ENCODE measurements at places on chromosomes 5 and 9. TPM values are rescaled to one million over a fixed set of nuclear protein-coding genes. Genes with fewer than 3 reads are reported as not detected.
A peak's percentile ranks its signal among the peaks of the same experiment; 100 is the strongest.

GRCh38 chr9:123863164-123863855 lies 66.6 kb downstream of the DENND1A start:
- no peak overlapping the region for H3K27ac ChIP-seq
- H3K27me3 ChIP-seq: no peaks in the 10 kb centered on the region
- H3K36me3 ChIP-seq: no peaks in the 10 kb centered on the region
- H3K4me3 ChIP-seq: no peak overlapping the region
- no peak for DNase-seq

DNA sequence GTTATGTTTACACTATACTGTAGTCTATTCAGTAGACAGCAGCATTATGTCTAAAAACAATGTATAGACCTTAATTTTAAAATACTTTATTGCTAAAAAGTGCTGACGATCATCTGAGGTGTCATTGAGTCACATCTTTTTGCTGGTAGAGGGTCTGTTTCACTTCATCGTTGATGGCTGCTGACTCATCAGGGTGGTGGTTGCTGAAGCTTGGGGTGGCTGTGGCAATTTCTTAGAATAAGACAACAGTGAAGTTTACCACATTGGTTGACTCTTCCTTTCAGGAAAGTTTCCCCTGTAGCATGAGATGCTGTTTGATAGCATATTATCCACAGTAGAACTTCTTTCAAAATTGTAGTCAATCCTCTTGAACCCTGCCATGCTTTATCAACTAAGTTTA lies 150.3 kb downstream of the FBXL7 start:
- H3K36me3 ChIP-seq: no peaks in the 10 kb centered on the region
- H3K27ac ChIP-seq: no peak overlapping the region
- H3K4me1 ChIP-seq: no peaks in the 10 kb centered on the region
- no peaks in the 10 kb centered on the region for H3K27me3 ChIP-seq
- no peak overlapping the region for H3K4me3 ChIP-seq

- peaks cover 27% of the 10 kb centered on the region for H3K4me1 ChIP-seq
- H3K36me3 ChIP-seq: no peaks in the 10 kb centered on the region
- no peak overlapping the region for H3K27ac ChIP-seq
- no peak overlapping the region for H3K4me3 ChIP-seq
- no peak for DNase-seq
Measured at GRCh38 chr9:126517833-126518356, 95.8 kb upstream of the LMX1B start.

GRCh38 chr9:470552-471194 lies 256.0 kb downstream of the DOCK8 start:
- H3K4me3 ChIP-seq: no peak overlapping the region
- peak overlapping the region; percentile 77 for H3K27ac ChIP-seq
- no peaks in the 10 kb centered on the region for H3K36me3 ChIP-seq

- H3K4me1 ChIP-seq: no peaks in the 10 kb centered on the region
- no peaks in the 10 kb centered on the region for H3K27me3 ChIP-seq
- H3K4me3 ChIP-seq: no peak overlapping the region
- no peak overlapping the region for H3K27ac ChIP-seq
- no peaks in the 10 kb centered on the region for H3K36me3 ChIP-seq
Measured at GRCh38 chr5:62152394-62153087, 153.5 kb upstream of the KIF2A start.

GRCh38 chr5:140734354-140734753 lies 34.1 kb downstream of the ZMAT2 start:
- no peak overlapping the region for H3K4me3 ChIP-seq
- no peaks in the 10 kb centered on the region for H3K27me3 ChIP-seq
- H3K27ac ChIP-seq: no peak overlapping the region

DNA sequence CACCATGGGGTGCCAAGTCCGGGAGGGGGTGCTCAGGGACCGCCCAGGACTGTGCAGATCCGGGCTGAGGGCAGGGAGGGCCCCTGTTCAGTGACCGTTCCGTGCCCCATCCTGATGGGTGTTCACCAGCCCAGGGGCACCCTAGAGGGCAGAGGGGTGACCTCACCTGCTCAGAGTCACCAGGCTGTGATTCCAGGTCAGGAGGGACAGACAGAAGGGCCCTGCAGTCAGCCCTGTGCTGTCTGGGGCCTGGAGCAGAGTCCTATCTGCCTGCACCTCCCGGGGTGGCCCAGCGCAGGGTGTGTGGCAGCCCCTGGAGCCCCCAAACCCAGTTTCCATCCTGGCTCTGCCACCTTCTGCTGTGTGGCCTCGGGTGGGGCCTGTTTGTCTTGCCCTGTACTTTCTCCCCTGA lies 241.9 kb downstream of the PBX3 start:
- no peak for DNase-seq
- no peaks in the 10 kb centered on the region for H3K36me3 ChIP-seq
- no peaks in the 10 kb centered on the region for H3K27me3 ChIP-seq
- H3K4me3 ChIP-seq: no peak overlapping the region
- H3K4me1 ChIP-seq: no peaks in the 10 kb centered on the region
- no peak overlapping the region for H3K27ac ChIP-seq

The HSD17B3 gene
- 0.52 TPM for total RNA-seq

The SLC25A48 gene
- 1.0 TPM for total RNA-seq

The PCDHGC5 gene
- total RNA-seq: 3.1 TPM

The RORB gene
- 1.3 TPM for total RNA-seq

DNA sequence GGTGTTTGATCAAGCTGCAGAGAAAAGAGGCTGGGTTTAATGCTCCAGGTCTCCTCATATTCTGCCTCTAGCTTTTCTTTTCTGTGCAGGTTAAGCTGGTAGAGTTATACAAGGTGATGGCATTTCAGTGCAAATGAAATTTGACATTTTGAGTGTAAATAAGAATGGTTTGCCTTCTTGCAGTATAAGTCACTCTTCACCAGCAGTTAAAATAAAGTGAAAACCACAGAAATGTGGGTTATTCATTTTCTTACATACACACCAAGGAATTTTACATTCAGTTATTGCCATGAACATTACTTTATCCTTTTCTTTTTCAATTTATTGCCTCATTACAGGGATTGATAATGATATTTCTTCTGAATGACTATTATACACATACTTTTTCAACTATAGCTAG lies 337.5 kb upstream of the PCSK5 start:
- H3K4me3 ChIP-seq: no peak overlapping the region
- no peaks in the 10 kb centered on the region for H3K27me3 ChIP-seq
- no peaks in the 10 kb centered on the region for H3K4me1 ChIP-seq
- no peaks in the 10 kb centered on the region for H3K36me3 ChIP-seq

The ACOT12 gene
- not detected for total RNA-seq

Measured in body of pancreas (tissue), 4 donors.